ENCODE measurements at places on chromosomes 3 and 15. TPM values are rescaled to one million over a fixed set of nuclear protein-coding genes. Genes with fewer than 3 reads are reported as not detected.

GRCh38 chr3:77414881-77415280, 375.0 kb downstream of the ROBO2 start:
- H3K4me1 ChIP-seq: no peaks in the 10 kb centered on the region
- H3K27me3 ChIP-seq: no peaks in the 10 kb centered on the region
- no peak overlapping the region for H3K4me3 ChIP-seq
- H3K27ac ChIP-seq: no peak overlapping the region
- DNase-seq: no peak
- peaks cover 2% of the 10 kb centered on the region for H3K36me3 ChIP-seq

DNA sequence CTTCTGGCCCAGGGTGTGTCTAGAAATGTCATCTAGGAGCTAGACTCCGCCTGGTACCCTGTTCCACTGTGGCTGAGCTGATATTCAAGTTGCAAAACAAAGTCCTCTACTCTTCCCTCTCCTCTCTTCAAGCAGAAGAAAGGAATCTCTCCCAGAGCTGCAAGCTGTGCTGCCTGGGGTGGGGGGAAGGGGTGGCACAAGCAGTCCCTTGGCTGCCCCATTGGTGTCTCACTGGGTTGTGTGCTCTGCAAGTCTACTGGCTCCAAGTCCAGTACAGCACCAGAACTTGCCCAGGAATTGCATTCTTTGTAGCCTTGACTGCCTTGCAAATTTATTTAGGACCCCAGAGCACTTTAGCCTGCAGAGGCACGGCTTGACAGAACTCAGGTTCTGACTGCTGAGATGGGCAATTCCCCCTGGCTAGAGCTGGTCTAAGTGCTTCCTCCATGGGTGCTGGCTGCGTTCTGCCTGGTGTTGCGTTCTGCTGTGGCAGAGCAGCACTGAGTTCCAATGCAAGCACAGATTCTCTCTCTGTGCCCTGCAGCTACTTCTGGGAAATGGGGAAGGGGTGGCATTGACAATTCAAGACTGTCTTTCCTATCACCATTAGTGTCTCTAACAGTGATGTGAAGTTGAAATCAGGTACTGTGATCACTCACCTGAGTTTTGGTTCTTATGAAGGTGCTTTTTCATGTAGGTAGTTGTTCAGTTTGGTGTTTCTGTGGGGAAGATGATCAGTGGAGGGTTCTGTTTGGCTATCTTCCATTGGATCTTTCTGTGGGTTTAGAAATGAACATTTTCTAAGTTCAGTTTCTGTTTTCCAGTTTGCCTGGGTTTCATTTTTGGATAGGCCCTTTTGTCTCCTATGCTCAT, 39.5 kb downstream of the OXSR1 start:
- H3K4me3 ChIP-seq: peak overlapping the region; percentile 23
- H3K27me3 ChIP-seq: no peaks in the 10 kb centered on the region
- H3K27ac ChIP-seq: peak overlapping the region; percentile 60
- H3K36me3 ChIP-seq: peaks cover 17% of the 10 kb centered on the region
- peaks cover 37% of the 10 kb centered on the region for H3K4me1 ChIP-seq

DNA sequence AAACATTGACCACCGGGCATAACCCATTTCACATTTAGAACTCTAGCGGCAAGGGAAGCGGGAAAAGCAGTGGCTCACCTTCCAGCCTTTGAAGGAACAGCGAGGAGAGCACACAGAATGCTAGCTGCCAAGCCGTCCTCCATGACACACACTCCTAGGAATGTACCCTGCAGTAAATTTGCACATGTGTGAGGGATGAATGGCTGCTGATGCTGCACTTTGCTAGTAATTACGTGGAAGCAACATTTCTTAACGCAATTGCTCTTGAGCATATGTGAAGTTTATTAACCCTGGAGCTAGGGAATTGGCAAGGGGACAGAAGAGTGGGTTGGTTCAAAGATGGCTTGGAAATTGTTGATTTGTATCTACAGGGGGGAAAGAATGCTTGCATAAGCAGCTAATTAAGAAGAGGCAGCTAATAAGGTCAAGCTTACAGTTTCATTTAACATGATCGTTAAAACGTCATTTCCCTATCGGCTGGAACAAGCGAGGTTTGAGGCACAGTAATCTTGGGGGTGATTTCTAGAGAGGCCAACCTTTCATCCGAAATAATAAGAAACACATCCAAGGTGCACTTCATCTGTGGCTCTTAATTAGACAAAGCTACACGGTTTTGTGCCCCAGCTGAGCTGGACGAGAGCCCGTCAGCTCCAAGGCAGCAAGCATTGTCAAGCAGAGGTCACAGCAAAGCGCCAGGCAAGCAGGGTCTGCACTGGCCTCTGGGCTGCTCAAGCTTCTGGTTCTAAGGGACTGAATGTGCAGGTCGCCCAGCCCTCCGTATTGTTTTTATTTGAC, 123.4 kb downstream of the CHSY1 start:
- no peaks in the 10 kb centered on the region for H3K36me3 ChIP-seq
- peaks cover 62% of the 10 kb centered on the region for H3K4me1 ChIP-seq
- DNase-seq: no peak
- H3K27me3 ChIP-seq: peaks cover 6% of the 10 kb centered on the region

GRCh38 chr15:57198654-57199291, 177.5 kb upstream of the CGNL1 start:
- no peak overlapping the region for H3K4me3 ChIP-seq
- H3K36me3 ChIP-seq: peaks cover 8% of the 10 kb centered on the region
- no peaks in the 10 kb centered on the region for H3K27me3 ChIP-seq
- no peak overlapping the region for H3K27ac ChIP-seq

DNA sequence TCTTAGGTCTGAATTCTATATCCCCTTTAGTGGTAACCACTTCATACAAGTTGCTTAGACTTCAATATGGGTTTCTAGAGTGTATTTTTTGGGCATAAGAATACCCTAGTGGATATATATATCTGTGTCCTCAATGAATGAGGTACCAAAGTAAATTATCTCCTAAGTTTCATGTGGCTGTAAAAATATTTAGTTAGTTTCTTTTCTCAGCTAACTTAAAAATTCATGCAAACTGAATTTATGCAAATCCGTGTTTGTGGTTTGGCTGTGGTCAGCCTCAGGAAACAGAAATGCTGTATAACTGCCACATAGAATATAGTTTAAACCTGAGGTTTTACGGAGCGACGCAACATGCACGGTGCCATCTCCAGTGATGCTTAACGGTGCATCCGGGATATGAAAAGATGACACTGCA, 80.3 kb downstream of the PEX5L start:
- DNase-seq: peak; percentile 8
- no peaks in the 10 kb centered on the region for H3K4me1 ChIP-seq
- no peak overlapping the region for H3K4me3 ChIP-seq
- H3K27ac ChIP-seq: no peak overlapping the region

GRCh38 chr15:72737723-72738122, 45.8 kb downstream of the ADPGK start:
- H3K27me3 ChIP-seq: no peaks in the 10 kb centered on the region
- no peak overlapping the region for H3K27ac ChIP-seq
- DNase-seq: no peak

MESP1 gene
- total RNA-seq: 4.5 TPM
